Bronchial epithelial cell (primary cell): ENCODE measurements at places on chromosomes 12 and 14. TPM values are rescaled to one million over a fixed set of nuclear protein-coding genes. Genes with fewer than 3 reads are reported as not detected.

DNA sequence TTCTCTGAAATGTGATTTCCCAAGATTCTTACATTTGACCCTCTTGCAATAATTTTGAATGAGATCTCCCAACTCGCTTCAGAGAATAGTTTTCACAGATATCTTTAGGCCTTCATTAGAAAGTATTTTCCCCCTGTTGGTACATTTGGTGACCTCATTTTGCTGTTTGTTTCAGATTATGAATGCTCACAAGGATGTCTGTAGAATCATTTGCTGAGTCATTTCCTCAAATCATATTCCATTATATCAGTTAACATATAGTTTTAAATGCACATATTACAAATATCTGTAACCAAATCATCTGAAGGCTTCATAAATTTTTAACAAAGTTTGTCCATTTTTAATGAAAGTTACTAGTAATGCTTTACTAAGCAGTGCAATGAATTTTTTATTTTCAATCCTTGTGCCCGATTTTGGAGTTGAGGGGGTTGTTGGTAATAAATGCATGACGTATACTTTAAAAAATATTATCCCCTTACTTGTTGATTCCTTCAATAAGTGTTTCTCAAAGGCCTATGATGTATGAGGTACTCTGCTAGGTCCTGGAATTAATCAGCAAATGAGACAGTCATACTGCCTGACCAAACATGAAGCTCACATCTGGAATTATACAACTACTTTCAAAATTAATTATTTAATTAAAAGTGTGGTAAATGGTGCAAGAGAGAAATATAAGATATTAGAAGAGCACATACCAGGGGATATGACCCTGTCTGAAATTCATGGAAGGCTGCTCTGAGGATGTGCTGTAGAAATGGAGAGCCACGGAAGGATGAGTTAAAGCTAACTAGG, 126.9 kb upstream of the RAP1B start:
- peak; percentile 90 for DNase-seq

GRCh38 chr12:48795550-48796455, 6.9 kb upstream of the ADCY6 start:
- DNase-seq, result peak; percentile 72

DNA sequence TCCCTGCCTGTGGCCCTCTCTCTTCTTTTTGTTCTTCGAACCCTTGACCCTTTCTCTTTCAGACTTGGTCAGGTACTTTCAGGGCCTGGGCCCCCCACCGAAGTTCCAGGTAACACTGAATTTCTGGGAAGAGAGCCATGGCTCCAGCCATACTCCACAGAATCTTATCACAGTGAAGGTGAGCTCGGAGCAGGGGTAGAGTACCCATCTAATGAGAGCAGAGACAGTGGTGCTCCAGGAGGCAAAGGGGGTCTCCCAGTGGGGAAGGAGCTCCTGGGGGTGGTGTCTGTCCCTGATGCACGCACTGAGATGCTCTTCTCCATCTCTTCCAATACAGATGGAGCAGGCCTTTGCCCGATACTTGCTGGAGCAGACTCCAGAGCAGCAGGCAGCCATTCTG, 4.7 kb downstream of the IRF9 start:
- no peak for DNase-seq

- no peak for DNase-seq
These were observed 241.9 kb downstream of the PAWR start for GRCh38 chr12:79448816-79449215.

- DNase-seq, result no peak
These were observed 24.2 kb downstream of the RPH3A start for GRCh38 chr12:112815589-112816321.

DNA sequence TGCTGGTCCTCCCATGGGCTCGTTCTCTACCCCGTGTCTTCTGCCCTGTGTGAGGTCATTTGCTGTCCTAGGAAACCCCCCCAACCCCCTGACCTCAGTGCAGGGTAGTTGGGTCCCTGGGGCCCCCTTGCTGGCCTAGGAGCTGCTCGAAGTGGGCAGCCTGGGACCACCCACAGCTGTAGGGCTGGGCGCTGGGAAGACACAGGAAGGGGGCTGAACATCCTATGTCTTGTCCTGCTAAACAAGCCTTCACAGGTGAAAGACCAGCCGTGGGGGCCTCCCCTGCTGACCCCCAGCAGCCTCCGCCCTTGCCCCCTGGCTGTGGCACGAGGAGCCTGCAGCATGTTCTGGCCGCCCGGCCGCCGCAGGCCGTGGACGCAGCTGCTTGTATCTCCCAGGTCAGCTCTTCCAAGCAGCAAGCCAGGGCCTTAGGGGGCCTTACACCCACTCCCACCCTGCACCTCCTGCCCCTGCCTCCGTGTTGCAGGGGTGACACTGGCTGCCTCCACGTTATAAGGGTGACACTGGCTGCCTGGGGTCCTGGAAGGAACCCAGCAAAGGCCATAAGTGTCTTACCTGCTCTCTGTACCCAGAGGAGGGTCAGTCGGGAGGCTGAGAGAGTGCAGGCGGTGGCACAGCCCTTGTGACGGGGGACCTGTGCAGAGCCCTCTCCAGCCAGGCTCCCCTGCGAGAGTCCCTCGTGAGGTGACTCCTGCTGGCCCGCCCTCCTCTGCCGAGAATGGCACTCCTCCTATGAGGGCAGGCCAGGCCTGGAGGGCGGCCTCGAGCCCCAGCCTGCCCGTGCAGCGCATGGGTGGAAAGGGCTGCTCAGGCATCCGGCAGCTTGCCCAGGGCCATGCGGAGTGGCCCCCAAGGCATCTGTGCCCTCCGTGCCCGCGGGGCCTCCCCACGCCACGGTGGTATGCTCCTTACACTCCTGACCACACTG, 11.5 kb upstream of the TEX22 start:
- no peak for DNase-seq

- DNase-seq, result no peak
These were observed 136.6 kb downstream of the OTOGL start for GRCh38 chr12:80235944-80236343.

- no peak for DNase-seq
These were observed 7.0 kb downstream of the CCND2 start for GRCh38 chr12:4280351-4281163.

FAM90A1 gene
- total RNA-seq, result not detected in 2 replicates

BAZ2A gene
- 10.8 and 19.1 TPM in 2 replicates for total RNA-seq

CLEC7A gene
- total RNA-seq, result not detected in 2 replicates

CD163 gene
- total RNA-seq, result not detected in 2 replicates

NABP2 gene
- 25.3 and 40.5 TPM in 2 replicates for total RNA-seq

RPGRIP1 gene
- not detected in 2 replicates for total RNA-seq
